Posterior cingulate gyrus (tissue), 11 donors: ENCODE measurements at places on chromosomes 12 and 14.

DNA sequence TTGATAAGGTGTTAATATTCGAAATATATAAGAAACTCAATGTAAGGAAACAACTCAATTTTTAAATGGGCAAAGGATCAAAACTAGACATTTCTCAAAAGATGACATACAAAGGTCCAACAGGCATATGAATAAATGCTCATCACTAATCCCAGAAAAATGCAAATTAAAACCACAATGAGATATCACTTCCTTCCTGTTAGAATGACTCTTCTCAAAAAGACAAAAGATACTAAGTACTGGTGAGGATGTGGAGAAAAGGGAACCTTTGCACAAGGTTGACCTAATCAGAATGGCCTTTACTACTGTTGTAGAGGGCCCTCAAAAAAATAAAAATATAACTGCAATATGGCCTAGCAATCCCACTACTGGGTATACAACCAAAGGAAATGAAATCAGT lies 383.4 kb downstream of the KCNH5 start:
- DNase-seq = no peak

DNA sequence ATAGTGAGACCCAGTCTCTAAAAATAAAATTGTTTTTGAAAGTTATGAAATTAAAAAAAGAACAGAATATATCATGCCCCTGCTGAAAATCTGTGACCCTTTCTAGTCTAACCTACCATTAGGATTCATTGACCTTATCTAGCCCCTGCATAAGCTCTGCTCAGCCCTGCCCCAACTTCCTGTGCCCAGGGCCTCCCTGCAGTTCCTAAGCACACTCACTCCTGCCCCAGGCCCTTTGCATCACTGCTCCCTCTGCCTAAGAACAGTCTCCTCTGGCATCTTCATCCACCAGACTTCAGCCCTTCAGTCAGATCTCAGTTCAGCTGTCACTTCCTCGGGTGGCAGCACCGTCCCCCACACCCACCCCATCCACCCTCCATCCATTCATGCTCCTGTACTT lies 55.4 kb downstream of the SCARB1 start:
- DNase-seq = no peak

DNA sequence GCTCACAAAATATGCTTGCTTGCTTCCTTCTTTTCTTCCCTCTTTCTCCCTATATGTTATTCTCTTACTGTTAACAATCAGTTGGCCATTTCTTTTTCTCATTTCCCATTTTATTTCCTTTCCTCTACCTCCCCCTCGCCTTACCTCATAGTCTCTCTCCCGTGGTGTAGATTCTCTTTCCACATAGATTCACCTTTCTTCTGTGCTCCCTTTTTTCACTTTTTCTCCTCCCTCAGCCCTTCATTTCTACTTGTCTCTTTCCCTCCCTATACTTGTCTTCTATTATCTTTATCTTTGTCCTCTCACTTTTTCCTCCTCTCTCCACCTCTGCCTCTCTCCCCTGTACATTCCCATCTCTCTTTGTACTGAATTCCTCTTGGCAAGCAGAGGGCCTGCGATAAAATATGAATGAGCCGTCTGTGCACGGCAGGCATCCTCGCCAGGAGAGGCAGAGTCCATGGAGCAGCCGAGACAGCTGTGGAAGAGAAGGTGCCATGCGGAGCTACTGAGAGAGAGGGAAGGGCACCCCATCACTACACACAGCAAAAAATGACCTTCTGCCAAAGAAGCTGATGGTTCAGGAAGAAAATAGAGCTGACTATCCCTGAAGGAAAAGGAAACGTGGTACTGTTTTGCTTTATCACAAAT lies 12.1 kb downstream of the C14orf93 start:
- no peak for DNase-seq

- no peak for DNase-seq
These were observed 39.9 kb downstream of the RAB35 start for GRCh38 chr12:120076651-120077050.
